ENCODE measurements at places on chromosomes 5 and 9.
A peak's percentile ranks its signal among the peaks of the same experiment; 100 is the strongest.

GRCh38 chr9:69987457-69987856 is 56.2 kb upstream of the MAMDC2 start:
- no peak for DNase-seq

- DNase-seq: no peak
These were observed 11.9 kb downstream of the GLIPR2 start for GRCh38 chr9:36148311-36149051.

GRCh38 chr5:64979531-64979930 is 210.8 kb downstream of the CWC27 start:
- no peak for DNase-seq

GRCh38 chr9:131015112-131015511 is 6.1 kb downstream of the LAMC3 start:
- DNase-seq: no peak

- no peak for DNase-seq
These were observed 8.5 kb upstream of the ENDOG start for GRCh38 chr9:128809831-128810230.

- DNase-seq: peak; percentile 30
These were observed 12.1 kb upstream of the TLE4 start for GRCh38 chr9:79559495-79560181.

GRCh38 chr5:1555808-1556731 is 32.3 kb upstream of the LPCAT1 start:
- no peak for DNase-seq

- DNase-seq: no peak
These were observed 20.1 kb downstream of the SREK1 start for GRCh38 chr5:66164044-66164790.

DNA sequence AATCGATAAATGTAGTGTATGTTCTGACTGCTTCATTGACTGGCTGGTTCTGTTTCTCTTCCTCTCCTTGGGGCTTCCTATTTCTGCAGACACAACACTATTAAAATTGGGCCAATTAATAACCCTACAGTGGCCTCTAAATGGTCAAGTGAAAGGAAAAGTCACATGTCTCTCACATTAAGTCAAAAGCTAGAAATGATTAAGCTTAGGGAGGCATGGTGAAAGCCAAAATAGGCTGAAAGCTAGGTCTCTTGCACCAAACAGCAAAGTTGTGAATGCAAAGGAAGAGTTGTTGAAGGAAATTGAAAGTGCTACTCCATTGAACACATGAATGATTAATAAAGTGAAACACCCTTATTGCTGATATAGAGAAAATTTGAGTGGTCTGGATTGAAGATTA is 58.2 kb downstream of the CCNH start:
- no peak for DNase-seq

- no peak for DNase-seq
These were observed 47.2 kb downstream of the RAB24 start for GRCh38 chr5:177256296-177256695.

- DNase-seq: no peak
These were observed 747 bp upstream of the UNC5A start for GRCh38 chr5:176809544-176810080.

GRCh38 chr9:91954841-91955471 is 4.9 kb upstream of the ROR2 start:
- no peak for DNase-seq

- DNase-seq: no peak
These were observed 26.2 kb upstream of the TDRD7 start for GRCh38 chr9:97385626-97386264.

DNA sequence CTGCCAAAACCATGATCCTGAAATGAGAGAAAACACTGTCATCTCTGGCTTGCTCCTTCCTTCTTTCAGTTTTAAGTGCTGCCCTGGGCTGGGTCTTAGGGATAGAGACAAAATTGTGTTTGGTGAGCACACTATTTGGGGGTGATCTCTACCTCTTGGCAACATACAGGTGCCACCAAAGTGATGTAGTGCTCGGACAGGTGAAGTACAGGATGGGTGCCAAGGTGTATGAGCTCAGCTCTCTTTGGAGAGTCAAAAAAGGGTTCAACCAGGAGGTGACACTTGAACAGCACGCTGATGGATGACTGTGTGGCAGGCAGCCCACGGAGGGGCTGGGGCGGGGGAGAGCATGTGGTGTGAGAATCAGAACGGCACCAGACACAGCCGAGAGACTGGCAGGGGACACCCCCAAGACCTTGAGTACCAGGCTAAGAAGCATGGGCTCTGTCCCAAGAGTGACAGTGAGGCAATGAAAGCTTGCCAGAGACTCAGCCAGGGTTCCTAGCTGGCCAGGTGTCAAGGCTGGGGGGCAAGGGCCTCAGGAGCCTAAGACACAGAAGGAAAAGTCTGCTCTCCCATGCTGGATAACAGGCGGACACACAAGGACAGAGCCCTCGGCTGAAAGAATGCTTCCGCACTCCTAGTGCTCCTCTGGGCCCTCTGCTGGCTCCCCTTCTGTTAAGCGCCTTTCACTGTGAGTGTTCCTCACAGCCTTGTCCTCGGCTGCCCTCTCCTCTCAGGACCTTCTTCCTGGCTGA is 2.5 kb downstream of the NHP2 start:
- DNase-seq: no peak

- DNase-seq: no peak
These were observed 151.5 kb downstream of the RGS3 start for GRCh38 chr9:113614843-113615648.

- no peak for DNase-seq
These were observed 23.5 kb upstream of the SUSD1 start for GRCh38 chr9:112198646-112199045.

DNA sequence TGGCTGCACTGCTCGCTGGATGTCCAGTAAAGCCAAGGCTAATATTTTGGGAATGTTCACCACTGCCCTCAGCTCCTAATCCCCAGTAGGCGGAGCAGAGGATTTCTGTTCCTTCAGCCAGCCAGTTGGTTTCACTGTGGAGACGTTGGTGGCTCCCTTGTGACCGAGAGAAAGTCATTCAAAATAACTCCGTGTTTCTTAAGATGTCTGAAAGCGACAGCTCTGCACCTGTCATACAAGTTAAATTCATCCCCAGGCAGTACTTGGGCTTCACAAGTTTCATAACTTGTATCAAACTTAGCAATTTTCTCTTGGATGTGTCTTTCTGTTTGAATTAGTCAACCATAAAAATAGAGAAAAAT is 382 bp upstream of the CDKN2B start:
- no peak for DNase-seq

GRCh38 chr5:135024956-135025729 is 8.9 kb downstream of the PITX1 start:
- no peak for DNase-seq

DNA sequence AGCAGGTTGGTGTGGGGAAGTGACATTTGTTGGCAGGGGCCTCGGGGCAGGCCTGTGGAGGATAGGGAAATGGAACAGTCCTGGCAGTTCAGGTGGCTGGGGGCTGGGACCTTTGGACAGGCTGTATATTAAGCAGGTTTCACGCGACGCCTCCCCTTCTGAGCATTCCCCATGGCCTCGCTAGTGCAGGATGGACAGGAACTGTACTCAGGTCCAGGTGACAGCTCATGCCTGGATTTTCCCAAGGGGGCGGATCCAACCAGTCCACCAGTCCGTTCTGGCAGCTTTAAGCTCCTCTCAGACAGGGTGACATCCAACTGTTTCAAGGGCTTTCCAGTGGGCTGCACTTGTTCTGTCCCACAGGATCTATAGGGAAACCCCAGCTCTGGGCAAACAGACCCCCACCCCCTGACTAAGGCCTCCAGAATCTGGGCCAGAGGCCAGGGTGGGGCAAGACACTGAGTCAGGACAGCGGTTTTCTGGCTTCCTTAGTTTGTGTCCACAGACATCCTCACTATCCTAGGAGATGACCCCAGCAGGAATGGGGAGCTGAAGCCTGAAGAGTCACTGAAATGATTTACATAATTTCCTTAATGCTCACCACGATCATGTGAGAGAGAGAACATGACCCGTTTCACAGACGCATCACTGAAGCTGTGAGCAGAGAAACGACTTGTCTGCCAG is 20.9 kb downstream of the CSF2 start:
- no peak for DNase-seq

- DNase-seq: no peak
These were observed 119.9 kb downstream of the ADAMTS2 start for GRCh38 chr5:179225387-179225786.

GRCh38 chr5:69083412-69083811 is 10.4 kb upstream of the SLC30A5 start:
- DNase-seq: peak; percentile 8

- DNase-seq: no peak
These were observed 29.7 kb downstream of the ZNF462 start for GRCh38 chr9:106892632-106893031.

DNA sequence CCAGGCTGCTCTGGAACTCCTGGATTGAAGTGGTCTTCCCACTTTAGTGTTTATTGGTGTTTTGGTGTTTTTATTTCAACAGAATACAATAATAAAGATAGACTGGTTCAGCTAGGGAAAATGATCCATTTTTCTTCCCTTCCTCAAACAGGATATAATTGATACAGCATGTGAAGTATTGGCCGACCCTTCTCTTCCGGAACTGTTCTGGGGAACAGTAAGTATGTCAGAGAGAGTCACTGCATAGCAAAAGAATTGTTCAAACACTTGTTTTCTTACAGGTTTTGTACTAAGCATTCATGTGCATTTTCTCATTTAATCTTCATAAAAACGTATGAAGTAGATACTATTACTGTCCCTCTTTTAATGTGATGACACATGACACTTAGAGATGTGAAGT is 31.6 kb downstream of the NUP188 start:
- DNase-seq: no peak

DNA sequence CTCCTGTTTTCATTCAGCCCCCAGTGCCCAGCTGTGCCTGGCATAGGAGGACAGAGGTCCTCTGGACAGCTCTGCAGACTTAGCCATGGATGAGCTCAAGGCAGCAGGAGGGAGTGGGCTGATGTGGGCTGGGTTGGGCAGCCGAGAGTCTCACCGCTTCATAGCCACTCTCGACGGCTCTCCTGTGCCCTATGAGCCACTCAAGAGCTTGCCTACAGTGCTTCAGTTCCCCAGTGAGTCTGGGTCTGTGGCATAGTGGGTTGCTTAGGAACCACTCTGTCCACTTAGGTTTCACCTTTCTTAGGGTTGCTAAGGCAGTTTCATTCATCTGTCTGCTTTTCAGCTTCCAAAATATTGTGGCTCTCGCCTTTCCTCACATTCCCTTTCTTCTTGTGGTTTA is 296.8 kb downstream of the ICE1 start:
- DNase-seq: no peak

DNA sequence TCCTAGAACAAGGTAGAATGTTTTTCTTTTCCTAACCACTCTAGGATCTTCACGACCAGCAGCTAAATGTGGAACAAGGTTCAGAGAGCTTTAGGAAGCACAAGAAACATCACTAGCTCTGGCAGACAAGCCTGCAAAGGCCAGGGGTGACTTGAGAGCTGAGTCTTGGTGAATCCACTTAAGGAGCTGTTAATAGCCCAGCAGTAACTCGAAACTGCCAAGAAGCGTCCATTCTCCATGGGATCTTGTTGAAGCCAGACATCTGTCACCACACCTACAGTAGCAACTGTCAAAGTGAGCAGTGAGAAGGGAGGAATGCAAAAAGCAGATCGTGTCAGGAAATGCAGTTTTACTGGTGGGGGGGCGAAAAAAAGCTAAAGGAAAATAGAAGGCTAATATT is 87.2 kb downstream of the ATPSCKMT start:
- no peak for DNase-seq

GRCh38 chr5:80711216-80711615 is 56.4 kb upstream of the DHFR start:
- DNase-seq: no peak
